KBM-7 (cell line): ENCODE measurements at places on chromosomes 5 and 9.

DNA sequence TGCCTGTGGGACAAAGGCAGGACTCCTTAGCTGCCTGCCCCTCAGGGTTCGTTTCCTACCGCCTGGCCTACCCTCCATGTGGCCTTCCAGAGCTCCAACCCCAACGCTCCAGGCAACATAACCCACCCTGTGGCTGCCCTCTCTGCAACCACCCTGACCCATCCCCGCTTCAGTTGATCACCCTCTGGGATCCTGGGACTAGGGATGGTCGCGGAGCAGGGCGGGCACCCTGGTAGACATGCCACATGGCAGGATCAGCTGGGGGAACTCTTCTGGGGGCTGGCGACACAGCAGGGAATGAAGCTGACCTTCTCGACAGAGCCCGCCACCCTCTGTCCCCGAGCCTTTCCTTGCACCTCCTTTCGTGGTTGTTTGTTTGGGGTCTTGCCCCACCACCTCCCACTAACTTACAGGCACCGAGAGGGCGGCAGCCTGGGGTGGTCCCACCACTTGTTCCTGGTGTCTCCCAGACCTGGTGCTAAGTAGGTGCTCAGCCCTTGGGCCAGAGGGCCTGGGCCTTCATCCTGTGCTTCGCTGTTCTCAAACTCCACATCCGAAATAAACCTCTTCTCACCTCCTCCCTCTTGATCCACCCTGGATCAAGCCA is 243.1 kb downstream of the PBX3 start:
- DNase-seq: no peak

DNA sequence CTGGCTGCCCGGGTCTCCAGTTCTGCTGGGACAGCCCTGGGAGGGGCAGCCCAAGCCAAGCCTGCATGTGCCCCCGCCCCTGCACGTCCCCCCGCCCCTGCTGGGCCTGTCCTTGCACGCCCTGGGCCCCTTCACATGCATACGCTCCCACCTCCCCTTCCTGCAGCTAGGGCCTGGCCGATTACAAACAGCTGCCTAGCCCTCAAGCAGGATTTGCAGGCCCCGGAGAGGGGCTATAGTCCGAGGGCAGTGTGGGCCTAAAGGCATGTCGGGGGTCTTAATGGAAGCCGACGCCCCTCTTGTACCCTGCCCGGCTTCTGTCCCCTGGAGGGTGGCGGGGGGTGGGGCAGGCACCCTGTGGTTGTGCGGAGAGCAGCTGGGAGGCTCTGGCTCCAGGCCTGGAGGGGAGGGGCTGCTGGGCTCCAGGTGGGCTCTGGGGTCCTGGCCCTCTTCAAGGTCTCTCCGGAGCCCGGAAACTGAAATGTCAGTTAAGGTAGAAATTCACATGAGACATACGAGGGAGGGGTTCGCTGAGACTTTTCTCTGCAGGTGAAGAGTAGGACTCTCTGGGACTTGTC is 16.9 kb downstream of the COL5A1 start:
- no peak for DNase-seq

DNA sequence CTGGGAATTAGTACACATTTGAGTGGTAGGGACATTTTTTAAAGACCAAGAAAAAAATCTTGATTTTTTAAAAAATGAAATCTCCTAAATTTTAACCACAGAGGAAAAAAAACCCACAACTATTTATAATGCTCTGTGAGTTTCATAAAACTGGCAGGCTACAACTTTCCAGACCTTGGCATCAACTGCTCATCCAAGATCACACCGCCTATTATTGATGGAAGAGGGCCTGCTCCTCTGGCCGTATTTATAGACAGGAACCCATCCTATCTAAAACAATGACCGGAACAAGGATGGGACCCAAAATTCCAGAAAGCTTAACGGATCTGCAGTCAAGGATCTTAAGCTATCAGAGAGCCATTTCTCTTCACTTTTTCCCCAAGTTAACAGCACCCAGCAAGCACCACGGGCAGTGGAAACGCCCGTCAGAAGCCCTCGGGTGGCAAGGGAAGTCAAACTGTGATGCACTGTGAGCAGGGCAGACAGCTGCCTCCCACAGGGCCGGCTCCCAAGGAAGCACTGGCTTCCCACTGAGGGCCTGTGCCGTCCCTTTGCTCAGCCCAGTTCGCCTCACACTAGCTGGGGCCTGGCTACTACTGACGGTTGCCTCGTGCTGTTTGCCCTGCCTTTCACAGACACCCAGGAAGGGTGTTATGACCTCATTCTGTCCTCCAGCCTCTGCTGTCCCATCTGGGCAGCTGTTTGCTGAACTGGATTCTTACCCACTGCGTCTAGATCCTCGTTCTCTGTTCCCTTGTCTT is 62.8 kb downstream of the CDC14B start:
- no peak for DNase-seq

DNA sequence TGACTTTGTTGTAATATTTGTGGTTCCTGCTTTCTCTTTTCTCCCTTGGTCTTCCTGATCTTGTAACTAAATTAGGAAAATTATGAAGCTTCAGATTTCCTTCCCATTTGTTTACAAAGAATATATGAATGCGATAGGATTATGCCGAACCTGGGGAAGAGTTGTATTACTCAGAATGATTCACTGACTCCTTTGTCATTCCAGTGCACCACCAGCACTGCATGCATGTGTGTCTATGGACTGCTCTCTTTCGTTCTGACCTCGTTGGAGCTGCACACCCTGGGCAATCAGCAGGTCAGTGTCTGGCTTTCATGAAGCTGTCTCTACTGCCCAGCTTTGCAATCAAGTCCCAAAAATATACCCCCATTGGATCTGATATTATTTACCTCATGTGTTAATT is 25.5 kb downstream of the NUP188 start:
- no peak for DNase-seq

- DNase-seq: no peak
These were observed 82.6 kb downstream of the OSTF1 start for GRCh38 chr9:75170898-75171360.

DNA sequence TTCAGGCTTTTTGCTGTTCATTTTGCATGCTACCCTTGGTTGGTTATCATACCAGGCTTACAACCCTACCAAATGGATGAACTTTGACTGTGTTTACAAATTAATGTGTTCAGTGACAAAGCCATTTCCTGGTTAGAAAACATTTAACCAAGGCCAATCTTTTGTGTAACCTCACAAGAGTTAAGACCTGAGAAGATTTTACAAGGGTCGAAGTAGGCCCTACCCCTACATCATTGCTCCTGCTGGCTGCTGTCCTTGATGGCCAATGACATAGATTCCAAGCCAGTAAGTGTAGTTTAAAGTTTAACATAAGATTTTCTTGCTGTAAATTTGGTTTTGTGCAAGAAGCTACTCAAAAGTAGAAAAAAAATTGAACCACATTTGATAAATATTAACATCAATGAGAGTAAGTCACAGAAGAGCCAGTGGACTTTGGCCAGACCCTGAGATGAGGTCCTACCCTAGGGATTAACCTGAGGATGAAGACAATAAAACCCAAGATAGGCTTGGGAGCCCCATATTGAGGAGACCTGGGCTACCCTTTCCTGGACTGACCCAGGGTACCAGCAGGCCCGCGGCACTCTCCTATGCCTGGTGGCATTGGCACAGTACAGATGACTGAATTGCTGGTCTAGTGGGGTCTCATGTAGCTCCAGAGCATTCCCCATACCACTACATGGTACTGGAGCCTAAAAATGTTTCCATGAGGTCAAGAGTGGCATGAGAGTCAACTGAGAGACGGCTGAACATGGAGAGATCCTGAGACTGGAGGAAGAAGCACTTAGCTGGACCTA is 8.3 kb downstream of the C1QTNF3 start:
- no peak for DNase-seq

- DNase-seq: no peak
These were observed 209.6 kb upstream of the CDH10 start for GRCh38 chr5:24854350-24854749.

GRCh38 chr5:179763215-179763945 is 30.4 kb upstream of the LTC4S start:
- peak; percentile 66 for DNase-seq
